Stimulated activated naive CD8-positive, alpha-beta T cell treated with anti-CD3 and anti-CD28 coated beads, Interleukin-15, Interleukin-2, amounts not matched to agents 100 U/mL and 50 U/mL, for 24 hours (primary cell): ENCODE measurements at places on chromosomes 7 and 10.

GRCh38 chr7:74718336-74718735, 55.5 kb upstream of the NCF1 start:
- DNase-seq = no peak

DNA sequence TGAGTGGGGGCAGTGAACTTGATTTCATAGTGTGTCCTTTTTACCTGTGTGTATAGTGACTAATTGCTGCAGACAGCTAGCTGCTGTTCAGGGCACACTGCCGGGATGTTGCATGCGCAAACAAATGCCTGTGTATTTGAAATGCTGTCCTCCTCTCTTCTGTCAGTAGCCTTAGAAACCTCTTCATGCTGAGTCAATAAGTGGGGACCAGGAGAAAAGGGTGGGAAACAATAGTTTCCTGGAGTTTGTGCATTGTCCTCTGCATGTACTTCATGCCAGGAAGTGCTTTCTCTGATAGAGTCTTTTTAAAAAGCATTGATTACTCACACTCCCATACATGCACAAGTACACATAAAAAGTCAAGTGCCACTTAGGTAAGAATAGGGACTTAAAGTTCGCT, 1183.7 kb upstream of the CELF2 start:
- no peak for DNase-seq

GRCh38 chr7:27146491-27147198, 929 bp downstream of the HOXA6 start:
- DNase-seq = no peak

- DNase-seq = no peak
Observed at GRCh38 chr7:27105301-27106031, 3.0 kb upstream of the HOXA2 start.

DNA sequence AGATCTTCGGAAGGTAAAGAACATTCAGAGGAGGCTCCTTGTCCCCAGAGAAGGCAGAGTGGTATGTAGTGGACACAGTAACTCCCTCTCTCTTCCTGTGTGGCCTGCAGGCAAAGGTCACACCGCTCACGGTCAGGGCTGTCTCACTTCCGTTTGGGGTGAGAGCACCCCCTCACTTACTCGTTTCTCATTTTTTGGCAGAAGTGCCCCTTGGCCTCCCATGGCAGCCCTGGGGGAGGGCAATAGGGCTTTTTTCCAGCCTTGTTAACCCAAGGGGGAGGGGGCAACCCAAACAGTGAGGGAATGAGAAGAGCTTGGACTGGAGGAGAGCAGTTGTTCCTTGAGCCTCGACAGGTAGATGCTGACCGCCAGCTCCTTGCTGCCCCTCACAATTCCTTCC, 31.8 kb upstream of the SRGN start:
- peak; percentile 42 for DNase-seq

DNA sequence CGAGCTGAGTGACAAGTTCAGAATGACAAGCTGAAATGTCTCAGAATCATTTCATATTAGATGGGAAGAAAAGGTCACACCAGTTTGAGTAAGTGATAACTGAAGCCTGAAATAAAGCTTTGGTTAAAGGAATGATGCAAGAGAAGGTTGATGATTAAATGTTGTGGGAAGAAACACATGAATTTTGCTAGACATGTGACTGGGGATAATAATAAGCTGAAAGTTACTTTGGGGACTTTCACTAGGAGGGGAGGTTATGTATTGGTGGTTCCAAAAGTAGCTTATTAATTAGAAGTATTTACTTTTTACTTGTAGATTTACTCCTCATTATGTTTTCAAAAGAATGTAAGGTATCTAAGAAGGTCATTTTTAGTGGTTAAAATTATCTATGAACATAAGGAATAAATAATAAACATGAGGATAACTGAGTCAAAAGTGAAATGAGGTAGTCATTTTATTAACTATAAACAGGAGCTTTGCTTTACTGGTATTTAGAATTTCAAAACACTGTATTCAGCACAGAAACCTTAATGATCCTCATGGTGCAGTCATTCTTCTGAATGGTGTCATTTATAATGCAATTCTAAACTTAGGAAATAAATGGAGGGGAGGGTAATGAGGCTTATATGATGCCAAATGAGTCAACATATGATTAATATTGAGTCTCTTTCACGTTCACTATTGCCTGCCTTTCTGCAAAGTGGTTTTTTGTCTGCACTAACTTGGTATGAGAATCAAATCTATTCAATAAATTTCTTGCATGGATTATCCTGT, 63.7 kb downstream of the PRKG1 start:
- no peak for DNase-seq

GRCh38 chr10:32929634-32930033, 28.4 kb downstream of the ITGB1 start:
- no peak for DNase-seq

GRCh38 chr10:89646889-89647657, 2.0 kb upstream of the PANK1 start:
- no peak for DNase-seq

DNA sequence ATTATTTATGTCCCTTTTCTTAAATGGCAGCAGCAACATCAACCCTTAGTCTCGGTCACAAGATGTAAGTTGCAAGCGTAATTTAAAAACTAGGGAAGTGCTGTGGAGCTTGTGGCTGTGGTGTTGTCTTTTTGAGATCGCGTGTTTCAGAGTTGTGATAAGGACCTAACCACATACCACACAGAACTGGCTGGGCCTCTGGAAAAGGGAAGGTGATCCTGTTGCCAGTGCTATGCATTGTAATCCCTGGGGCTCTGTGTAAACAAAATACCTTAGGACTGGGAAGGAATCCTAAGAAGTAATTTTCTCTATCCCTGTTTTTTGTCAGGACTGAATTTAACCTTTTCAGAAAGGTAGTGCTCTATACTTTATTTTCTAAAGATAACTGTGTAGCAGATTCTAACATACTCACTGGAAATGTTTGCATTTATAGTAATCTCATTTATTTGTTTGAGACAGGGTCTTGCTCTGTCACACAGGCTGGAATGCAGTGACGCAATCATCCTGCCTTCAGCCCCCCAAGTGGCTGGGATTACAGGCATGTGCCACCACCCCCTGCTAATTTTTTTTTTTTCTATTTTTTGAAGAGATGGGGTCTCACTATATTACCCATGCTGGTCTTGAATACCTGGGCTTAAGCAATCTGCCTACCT, 60.4 kb downstream of the INPP5F start:
- DNase-seq = no peak

DNA sequence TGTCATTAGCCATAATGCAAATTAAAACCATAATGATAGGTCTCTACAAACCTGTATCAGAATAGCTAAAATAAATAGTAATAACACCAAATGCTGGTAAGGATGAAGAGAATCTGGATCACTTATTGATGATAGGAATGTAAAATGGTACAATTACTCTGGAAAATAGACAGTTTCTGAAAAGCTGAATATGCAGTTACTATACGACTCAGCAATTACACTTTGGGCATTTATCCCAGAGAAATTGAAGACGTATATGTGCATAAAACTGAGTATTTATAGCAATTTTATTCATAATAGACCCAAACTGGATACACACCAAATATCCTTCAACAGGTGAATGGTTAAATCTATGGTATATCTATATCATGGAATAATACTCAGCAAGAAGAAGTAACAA, 7.9 kb downstream of the RPA3 start:
- no peak for DNase-seq
